Cortex of kidney (tissue), 1 donor: ENCODE measurements at places on chromosomes 5 and 9.

DNA sequence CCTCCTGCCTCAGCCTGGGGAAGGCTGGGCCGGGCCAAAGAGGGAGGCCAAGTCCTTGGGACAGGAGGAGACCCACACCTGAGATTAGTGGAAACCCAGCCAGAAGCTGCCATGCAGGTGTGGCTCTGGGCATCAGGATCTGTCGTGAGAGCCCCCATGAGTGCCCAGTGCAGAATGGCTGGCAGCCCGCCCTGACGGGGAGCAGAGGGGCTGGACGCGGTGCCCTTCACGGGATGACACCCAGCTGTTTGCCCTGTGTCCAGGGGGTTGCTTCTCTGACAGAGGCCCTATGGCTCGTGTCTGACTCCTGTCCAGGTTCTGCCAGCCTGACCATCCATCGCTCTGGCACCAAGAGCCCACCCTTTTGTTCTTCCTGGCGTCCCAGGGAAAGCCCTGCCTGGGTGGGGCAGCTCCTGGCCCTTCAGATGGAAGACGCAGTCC is 8.5 kb downstream of the DIPK1B start:
- no peak for DNase-seq

DNA sequence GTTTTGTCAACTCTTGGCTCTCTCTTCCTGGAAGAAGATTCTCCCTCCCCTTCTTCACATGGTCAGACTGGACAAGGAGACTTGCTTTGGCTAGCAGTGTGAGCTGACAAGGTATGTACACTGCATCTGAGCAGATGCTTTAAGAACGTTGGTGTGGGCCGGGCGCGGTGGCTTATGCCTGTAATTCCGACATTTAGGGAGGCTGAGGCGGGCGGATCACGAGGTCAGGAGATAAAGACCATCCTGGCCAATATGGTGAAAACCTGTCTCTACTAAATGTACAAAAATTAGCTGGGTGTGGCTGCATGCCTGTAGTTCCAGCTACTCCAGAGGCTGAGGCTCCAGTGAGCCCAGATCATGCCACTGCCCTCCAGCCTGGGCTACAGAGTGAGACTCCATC is 26.4 kb upstream of the SEMA5A start:
- no peak for DNase-seq

DNA sequence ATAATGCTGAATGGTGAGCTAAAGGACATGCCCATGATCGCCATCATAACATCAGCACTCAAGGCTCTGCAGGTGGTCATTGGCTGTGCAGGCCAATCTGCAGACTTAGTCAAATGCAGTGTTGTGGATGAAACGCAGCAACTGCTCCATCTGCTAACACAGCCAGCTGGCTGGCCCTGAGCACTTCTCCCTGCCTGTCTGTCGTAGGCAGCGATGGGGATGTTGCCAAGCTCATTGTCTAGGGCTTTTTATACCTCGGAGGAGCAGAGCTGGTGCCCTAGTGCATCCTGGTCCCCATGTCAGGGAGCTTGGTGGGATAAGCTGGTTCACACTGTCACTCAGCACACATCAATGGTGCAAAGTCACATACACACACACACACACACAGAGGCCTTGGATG is 189.4 kb downstream of the TENT4A start:
- no peak for DNase-seq

- no peak for DNase-seq
Observed at GRCh38 chr5:171678646-171679045, 107.0 kb upstream of the SMIM23 start.

DNA sequence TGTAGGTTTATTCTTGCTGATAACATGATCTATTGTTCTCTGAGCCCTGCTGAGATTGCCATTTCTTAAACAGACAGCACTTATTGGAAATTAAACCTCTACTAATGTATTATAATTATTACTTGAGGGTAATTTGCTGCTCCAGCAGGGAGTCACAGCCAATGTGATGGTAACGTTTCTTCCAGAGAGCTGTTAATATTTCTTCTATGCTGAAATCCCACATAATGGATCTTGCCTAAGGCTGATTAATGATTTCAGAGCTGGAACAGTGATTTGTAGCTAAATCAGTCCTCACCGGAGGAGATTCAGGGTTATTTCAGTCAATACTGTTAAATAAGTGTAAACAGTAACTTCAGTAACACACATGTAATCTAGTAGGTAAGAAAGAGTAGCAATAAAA is 170.1 kb downstream of the CDH12 start:
- no peak for DNase-seq
